ENCODE measurements at places on chromosomes 2 and 18.

GRCh38 chr2:71759060-71759459, 305.7 kb downstream of the DYSF start:
- no peak for DNase-seq

DNA sequence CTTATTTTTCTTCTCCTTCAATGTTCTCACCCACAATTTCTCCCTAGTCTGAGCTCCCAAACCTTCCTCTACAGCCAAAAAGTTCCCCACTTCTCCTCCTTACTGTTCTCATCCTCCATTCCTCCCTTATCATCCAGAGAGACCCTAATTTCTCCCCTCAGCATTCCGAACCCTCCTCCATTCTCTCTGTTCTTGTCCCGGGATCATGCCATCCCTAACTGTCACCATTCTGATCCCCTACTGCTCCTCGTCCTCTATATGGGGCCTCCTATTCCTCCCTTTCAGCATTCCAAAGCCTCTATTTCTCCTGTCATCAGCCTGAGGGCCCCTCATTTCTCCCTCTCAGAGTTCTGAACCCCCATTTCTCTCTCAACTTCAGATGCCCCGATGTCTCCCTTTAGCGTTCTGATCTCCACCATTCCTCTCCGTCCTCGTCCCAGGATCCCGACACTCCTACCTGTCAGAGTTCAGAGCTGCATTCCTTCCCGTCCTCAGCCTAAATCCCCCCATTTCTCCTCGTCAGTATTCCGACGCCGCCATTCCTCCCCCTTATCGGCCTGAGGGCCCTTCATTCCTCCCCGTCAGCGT, 522 bp downstream of the MBD1 start:
- DNase-seq, result no peak

- DNase-seq, result no peak
Observed at GRCh38 chr18:60092073-60092472, 192.3 kb downstream of the PMAIP1 start.

GRCh38 chr18:34631093-34631966, 78.8 kb upstream of the DTNA start:
- no peak for DNase-seq

GRCh38 chr2:229376866-229377265, 105.8 kb upstream of the PID1 start:
- DNase-seq, result no peak

DNA sequence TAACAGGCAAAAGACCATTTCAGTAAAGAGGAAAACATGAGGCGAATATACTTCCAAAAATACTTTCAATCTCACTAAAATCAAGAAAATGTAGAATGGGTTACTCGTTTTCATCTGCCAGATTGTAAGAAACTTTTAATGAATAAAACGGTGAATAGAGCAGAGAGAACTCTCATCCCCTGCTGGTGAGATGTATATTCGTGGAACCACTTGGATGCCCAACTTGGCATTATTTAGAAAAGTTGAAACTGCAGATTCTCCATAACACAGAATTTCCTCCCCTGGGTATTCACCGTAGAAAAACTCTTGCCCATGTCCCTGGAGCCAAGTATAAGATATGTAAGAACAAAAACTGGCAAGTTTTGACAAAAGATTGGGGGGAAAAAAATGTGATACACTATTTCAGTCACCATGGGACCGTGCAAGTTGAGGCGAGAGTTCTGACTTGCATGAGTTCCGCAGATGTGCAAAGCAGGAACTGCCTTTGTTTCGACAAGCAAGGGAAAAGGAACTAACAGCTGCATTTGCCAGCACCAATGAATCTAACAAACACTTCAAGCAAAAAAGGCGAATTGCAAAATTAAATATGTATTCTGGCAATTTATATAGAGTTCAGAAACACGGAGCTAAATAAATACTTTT, 14.8 kb downstream of the TIMM21 start:
- no peak for DNase-seq

DNA sequence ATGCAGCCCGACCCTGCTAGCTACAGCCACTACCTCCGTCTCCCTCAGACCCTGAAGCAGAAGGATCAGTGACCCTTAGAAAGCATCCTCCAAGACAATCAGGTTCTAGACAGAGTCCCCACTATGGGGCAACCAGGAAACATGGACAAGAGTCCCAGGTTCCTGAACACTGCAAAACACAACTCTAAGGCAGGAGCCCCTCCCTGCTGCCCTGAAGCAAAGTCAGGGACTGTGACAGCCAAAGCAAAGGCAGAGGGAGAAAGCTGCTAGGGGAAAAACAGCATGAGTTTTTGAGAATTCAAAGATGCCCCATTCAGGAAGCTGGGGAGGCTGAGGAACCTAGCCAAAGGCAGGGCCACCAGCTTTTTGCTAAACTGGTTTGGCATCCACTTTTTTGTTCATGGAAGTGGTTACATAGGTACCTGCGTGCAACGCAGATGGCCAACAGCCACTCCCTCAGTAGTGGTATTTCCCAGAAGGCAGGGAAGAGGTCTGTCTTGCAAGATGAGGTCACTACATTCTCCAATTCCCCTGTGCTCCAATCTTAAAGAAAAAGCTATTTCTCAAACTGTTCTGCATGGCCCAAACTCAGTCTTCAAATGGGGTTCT, 33.2 kb downstream of the MYO5B start:
- no peak for DNase-seq

GRCh38 chr18:13793819-13794218, 30.1 kb upstream of the MC5R start:
- DNase-seq, result no peak

- no peak for DNase-seq
Observed at GRCh38 chr18:46555724-46556123, 101.3 kb downstream of the LOXHD1 start.

GRCh38 chr2:156325688-156326525, 6.6 kb downstream of the NR4A2 start:
- no peak for DNase-seq

GRCh38 chr2:49248506-49248905, 94.2 kb upstream of the FSHR start:
- DNase-seq, result no peak

DNA sequence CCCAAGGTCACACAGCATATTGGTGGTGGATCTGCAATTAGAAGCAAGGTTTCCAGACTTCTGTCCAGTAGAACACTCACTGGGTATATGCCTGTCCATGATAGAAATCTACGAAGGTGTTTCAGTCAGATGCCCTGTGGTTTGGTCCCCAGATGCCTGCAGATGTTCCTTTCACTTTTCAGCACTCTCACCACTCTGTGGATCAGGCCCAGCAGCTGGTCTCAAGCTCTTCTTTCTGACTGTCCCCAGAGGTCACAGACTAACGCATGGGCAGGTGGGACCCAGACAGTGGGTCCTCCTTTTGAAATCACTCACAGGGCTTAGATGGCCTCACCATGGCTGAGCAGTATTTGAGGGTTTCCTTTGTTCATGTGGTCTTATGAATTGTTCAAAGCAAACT, 376.5 kb downstream of the ALK start:
- DNase-seq, result no peak

GRCh38 chr2:1032030-1032429, 81.4 kb downstream of the SNTG2 start:
- DNase-seq, result no peak

GRCh38 chr2:120902592-120902991, 166.9 kb downstream of the GLI2 start:
- no peak for DNase-seq

- no peak for DNase-seq
Observed at GRCh38 chr2:70907130-70908057, 28.3 kb upstream of the ATP6V1B1 start.

DNA sequence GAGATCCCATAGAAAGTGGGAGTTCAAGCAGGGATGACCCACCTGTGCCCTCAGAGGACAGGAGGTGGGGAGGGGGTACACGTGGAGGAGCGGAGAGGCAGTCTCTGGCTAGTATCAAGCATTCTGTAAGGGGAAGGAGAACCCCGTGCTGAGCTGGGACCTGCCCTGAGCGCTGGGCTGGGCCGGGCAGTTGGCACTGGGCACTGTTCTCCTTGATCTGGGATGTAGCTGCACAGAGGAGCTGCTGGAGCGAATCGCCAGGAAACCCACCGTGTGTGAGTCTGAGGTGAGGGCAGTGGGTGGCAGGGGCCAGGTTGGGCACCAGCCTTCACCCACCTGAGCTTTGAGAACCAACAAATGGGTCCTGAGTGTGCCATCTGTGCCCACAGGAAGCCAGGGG, 19.8 kb upstream of the GMPPA start:
- no peak for DNase-seq

- DNase-seq, result no peak
Observed at GRCh38 chr2:231692847-231693246, 15.5 kb upstream of the PTMA start.

GRCh38 chr18:501406-501714, 859 bp upstream of the COLEC12 start:
- no peak for DNase-seq

GRCh38 chr2:44135771-44136170, 32.9 kb upstream of the PPM1B start:
- DNase-seq, result no peak

DNA sequence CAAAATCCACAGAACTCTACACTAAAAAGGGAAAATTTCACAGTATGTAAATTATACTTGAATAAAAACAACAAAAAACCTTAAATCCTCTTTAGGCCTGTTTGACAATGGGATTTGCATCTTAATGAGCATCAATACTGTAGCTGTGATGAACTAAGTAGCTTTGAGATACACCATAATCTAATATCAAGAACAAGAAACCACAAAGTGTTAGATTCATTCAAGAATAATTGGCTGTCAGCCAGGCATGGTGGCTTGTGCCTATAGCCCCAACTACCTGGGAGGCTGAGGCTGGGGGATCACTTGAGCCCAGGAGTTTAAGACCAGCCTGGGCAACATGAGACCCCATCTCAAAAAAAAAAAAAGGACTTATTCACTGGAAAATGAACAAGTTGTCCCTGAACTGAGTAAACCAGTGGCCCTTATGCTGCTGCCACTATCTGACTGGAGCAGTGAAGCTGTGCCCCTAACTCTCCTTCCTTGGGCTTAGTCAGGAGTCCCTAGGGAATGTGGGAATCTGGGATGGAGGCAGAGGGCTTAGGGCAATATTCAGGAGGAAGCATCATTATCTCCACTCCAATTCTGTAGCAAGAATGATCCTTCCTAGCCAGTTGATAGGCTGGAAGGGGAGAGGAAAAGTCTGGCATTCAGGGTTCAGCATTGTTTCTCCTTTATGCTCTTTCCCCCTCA, 88.5 kb downstream of the PRKCE start:
- no peak for DNase-seq

DNA sequence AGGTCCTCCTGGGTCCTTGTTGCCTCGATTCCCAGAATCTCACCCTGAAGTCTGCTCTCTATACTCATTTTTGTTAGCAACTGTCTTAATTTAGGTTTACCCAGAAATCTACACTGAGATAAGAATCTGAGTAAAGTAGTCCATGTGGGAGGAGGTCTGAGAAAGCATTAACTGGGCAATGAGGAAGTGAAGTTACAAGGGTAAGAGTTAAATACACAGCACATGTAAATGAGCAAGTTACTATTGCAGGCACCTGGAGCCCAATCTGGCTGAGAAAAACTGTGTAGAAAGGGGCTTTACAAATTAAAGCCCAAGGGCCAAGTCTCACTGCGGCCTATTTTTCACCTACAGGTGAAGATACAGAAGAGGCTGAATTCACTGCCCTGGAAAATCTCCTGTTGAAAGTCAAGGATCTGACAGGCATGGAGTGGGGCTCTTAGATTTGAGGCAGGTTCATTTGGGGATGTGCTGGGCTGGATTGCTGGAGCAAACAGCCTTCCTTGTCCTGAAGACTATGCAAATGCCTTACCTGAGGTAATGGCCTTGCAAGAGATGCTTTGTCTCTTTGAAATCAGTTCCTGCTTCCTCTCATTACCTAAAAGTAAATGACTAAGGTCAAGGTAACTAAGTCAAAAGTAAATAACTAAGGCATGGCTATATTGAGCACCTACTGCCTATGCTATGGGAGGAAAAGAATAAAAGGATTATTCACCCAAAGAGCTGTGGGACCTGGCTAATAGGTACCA, 84.4 kb upstream of the DYNAP start:
- DNase-seq, result no peak

DNA sequence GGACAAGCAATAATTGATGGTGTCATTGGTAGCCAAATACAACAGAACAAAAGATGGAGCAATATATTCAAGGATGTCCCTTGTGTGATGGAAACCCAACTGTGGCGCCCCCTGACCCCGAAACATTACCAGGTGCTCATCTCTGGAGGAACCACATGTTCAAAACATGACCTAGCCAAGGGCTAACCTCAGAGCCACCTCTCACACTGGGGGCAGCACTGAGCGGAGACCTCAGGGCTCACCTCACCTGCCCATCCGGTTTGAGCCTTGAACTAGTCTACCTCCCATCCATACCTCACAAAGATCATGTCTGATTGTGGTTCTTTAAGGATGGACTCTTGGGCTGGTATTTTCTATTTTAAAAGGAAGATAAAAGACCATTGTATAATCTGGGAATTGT, 314.4 kb upstream of the CDH7 start:
- DNase-seq, result no peak

DNA sequence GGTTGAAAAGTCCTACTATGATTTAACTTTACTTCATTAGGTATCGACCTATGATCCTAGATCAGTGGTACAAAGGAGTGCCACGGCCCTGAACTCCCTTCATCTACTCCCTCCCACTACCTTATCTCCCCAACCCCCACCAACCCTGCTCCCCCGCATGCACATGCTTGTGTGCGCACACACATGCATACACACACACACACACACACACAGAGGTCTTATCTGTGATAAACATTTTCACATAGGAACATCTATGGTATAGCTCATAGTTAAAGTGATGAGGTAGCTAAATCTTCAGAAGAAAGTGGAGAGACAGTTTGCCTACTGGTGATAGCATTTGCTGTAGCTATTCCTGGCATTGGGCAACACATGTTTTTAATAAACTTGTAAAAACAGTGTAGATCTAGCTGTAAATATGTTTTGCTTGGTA, 471.3 kb downstream of the ZEB2 start:
- no peak for DNase-seq

GRCh38 chr2:238064376-238064775, 3.6 kb downstream of the SCLY start:
- DNase-seq, result no peak

GRCh38 chr2:75573145-75573878, 12.6 kb upstream of the EVA1A start:
- no peak for DNase-seq

DNA sequence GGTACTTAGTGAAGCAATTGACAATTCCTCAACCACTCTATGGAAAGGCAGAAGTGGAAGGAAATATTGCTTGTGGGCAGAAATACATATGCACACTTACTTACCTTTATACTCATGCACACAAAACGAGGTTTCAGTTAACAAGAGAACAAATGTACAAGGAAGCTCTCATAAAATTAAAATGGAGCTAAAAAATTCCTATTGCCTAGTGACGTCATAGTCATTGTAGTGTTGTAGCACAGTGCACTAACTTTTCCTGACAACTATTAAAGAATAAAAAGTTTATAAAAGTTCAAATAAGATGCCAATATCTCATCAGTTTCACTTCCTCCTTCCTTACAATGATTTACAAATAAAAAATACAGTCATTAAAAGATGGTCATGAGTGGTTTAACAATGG, 1161.9 kb upstream of the NRXN1 start:
- no peak for DNase-seq

- DNase-seq, result no peak
Observed at GRCh38 chr2:18849841-18850578, 260.6 kb upstream of the NT5C1B start.

GRCh38 chr2:223877721-223878410, 40.5 kb upstream of the AP1S3 start:
- no peak for DNase-seq

All from activated gamma-delta T cell treated with Interleukin-2 at 50 U/mL for 16 hours (primary cell).